Activated CD4-positive, alpha-beta T cell treated with anti-CD3 and anti-CD28 coated beads, Interleukin-2, amount 10 ng/mL, durations not matched to agents 24 days and 14 days (primary cell): ENCODE measurements at places on chromosomes 4 and X. TPM values are rescaled to one million over a fixed set of nuclear protein-coding genes. Genes with fewer than 3 reads are reported as not detected.
A peak's percentile ranks its signal among the peaks of the same experiment; 100 is the strongest.

Gene ACSL1
- total RNA-seq = 38.3 and 41.7 TPM in 2 replicates

DNA sequence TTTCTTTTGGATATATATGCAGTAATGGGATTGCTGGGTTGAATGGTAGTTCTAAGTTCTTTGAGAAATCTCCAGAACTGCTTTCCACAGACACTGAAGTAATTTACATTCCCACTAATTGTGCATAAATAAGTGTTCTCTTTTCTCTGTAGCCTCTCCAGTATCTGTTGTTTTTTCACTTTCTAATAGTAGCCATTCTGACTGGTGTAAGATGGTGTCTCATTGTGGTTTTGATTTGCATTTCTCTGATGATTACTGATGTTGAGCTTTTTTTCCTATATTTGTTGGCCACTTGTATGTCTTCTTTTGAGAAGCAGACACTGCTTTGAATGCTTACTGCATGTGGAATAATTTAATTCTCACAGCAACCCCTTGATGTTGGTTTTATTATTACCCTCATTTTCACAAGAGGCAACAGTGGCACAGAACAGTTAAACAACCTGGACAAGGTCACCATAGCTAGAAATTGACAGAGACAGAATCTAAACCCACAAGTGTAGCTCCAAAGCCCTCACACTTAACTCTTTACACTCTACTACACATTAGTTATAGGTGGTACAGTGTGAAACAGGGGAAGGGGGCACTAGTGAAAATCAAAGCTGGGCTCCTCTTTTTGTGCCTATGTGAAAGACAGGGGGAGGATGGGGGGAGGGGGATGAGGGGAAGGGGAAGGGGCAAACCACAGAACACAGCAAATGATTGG is 96.1 kb downstream of the REELD1 start:
- DNase-seq = no peak

- DNase-seq = peak; percentile 67
Measured at GRCh38 chr4:40976343-40976742, 226.6 kb downstream of the NSUN7 start.

DNA sequence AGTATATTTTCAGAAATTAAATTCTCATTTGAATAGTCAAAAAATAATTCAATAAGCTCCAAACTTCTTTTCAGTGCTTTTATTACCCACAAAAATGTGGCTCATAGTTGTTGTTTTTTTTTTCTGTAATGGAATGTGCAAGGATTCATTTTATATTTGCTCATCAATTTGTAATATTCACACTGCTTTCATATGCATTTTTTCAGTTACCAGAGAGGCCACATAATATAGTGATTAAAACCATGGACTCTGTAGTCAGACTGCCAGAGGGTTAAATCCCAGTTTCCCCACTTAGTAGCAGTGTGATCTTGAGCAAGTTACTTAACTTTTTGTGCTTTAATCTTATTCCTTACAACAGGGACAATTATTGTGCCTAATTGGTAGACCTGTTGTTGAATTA is 64.5 kb downstream of the FAM9B start:
- DNase-seq = no peak
